ENCODE measurements at places on chromosomes 11 and 22.

GRCh38 chr11:27865105-27865504 is 164.8 kb upstream of the BDNF start:
- H3K27ac ChIP-seq = no peak overlapping the region
- no peaks in the 10 kb centered on the region for H3K36me3 ChIP-seq
- H3K4me3 ChIP-seq = no peak overlapping the region

DNA sequence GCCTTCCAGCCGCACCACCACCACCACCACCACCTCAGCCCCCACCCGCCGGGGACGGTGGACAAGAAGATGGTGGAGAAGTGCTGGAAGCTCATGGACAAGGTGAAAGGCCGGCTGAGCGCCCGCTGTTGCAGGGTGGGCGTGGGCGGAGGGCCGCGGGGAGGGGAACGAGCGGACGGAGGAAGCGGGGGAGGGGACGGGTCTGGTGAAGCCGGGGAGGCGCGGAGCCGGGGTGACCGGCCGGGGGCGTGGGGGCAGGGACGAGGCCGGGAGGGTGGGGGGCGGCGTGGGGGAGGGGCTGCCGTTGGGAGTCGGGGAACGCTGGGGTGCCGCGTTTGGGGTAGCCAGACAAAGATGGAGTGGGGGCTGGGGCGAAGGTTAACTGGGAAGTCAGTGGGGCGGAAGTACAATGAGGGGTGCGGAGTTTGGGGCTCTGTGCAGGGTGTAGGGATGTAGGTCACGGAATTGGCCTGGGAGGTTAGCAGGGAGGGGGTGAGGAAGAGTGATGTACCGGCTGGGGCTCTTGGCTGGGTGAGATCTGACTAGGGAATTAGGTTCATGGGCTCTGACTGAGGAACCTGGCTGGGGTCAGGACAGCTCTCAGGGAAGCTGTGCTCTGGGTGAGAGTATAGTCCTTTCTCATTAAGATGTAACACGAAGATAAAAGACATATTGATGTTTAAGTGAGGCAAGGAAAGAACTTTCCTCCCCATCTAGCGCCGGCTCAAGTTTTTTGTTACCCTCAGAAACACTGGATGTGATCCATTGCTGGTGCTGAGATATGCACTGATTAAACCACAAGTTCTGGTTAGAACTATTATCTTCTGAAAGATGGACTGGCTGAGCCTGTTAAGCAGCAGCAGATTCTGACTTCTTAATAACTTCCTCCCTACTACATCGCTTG is 624 bp downstream of the CBL start:
- no peaks in the 10 kb centered on the region for H3K4me1 ChIP-seq
- no peaks in the 10 kb centered on the region for H3K27me3 ChIP-seq
- H3K36me3 ChIP-seq = no peaks in the 10 kb centered on the region

DNA sequence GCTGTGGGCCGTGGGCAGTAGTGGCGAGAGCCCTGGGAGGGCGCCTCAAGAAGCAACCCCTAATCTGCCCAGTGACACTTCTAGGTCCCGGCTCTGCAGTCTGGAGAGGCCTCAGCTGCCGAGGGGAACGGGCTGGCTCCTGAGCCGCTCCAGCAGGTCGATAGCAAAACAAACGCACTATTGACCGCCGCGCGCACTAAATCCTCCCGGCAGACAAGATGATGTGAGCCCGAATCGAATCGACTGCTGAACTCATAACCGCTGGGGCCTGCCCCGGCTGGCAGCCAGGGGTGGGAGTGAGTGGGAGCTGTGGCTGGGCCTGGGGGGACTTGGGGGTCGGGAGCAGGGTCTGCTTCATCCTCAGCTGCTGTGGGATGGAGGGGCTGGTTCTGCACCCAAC is 36.1 kb downstream of the FLRT1 start:
- DNase-seq = no peak
- H3K27ac ChIP-seq = no peak overlapping the region
- no peaks in the 10 kb centered on the region for H3K36me3 ChIP-seq
- H3K4me1 ChIP-seq = no peaks in the 10 kb centered on the region
- H3K4me3 ChIP-seq = no peak overlapping the region
- H3K27me3 ChIP-seq = no peaks in the 10 kb centered on the region

DNA sequence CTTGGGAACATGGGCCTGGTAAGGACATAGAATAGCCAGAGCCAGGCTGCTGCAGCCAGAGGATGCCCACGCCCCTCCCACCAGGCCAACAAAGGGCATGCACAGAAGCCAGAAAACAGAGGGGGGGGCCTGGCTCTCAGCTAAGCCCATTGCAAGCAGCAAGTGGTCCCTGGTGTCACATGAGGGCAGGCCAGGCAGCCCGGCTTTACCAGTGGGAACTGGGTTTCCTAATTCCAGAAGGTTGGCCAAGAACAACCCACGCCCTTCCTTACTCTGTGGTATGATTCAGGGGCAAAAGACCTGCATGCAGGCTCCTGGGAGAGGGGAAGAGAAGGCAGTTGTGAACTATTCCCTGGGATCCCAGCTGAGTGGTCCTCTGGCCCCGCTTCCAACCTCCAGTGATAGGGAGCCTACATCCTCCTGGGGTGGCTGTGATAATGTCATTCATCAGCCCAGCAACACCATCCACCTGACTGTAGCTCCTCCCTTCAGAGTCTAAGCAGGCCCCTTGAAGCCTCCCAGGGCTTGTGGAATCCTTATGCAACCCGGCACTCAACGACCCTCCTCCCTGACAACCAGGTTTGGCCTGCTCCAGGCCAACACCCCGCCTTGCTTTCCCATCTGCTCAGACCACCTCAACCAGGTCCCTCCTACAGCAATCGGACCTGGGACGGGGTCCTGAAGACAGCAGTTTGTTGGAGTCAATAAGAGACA is 62.1 kb upstream of the LMO1 start:
- no peaks in the 10 kb centered on the region for H3K36me3 ChIP-seq
- H3K27ac ChIP-seq = no peak overlapping the region
- no peak overlapping the region for H3K4me3 ChIP-seq
